Hematopoietic multipotent progenitor cell treated with erythropoietin and hydrocortisone succinate and interleukin-3 and kit ligand, for 15 days (in vitro differentiated cells): ENCODE measurements at places on chromosomes 1 and 21.

- DNase-seq: no peak
These were observed 111.0 kb downstream of the GDAP2 start for GRCh38 chr1:117818456-117818855.

DNA sequence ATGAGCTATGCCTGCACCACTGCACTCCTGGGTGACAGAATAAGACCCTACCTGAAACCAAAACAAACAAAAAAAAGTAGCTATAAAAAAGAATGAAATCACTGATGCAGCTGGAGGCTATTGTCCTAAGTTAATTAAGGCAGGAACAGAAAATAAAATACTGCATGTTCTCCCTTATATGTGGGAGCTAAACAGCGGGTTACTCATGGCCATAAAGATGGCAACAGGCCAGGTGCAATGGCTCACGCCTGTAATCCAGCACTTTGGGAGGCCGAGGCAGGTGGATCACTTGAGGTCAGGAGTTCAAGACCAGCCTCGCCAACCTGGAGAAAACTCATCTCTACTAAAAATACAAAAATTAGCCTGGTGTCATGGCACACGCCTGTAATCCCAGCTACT is 152.7 kb downstream of the PIK3R3 start:
- no peak for DNase-seq

GRCh38 chr1:70025052-70025451 is 180.3 kb downstream of the LRRC40 start:
- no peak for DNase-seq

DNA sequence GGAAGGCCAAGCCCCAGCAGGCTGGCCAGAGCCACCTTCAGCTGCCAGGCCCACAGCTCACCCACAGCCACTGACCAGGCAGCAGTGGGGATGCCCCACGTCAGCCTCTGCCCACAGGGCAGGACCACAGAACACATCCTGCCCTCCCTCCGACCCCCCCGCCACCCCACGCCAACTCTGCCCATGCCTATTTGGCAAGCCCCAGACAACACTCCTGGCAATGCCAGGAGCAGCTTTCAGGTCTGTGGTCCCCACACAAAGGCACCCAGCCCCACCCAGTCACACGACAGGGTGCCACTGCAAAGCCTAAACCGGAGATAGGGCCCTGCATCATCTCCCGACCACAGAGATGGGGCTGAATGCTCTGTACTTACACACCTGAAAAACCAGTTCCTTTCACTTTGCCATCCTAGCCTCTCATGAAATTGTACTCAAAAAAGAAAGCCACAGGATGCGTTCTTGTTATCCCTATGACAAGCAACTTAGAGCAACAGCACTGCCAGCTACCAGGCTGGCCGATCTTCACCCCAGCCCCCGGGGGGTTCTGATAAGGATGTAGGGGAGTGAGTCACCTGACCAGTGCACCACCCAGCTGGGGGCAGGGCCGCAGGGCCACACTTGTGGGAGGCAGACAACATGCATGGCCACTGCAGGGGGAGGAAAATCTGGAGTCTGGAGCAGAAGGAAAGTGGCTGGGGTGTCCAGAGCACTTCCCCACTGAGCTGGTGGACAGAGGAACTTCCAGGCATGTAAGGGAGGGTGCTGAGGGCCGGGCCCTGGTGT is 36.2 kb downstream of the UBE2G2 start:
- no peak for DNase-seq

- DNase-seq: no peak
These were observed 55.9 kb upstream of the PTGFRN start for GRCh38 chr1:116853680-116854402.

GRCh38 chr1:15384301-15384901 is 25.3 kb upstream of the EFHD2 start:
- DNase-seq: no peak

DNA sequence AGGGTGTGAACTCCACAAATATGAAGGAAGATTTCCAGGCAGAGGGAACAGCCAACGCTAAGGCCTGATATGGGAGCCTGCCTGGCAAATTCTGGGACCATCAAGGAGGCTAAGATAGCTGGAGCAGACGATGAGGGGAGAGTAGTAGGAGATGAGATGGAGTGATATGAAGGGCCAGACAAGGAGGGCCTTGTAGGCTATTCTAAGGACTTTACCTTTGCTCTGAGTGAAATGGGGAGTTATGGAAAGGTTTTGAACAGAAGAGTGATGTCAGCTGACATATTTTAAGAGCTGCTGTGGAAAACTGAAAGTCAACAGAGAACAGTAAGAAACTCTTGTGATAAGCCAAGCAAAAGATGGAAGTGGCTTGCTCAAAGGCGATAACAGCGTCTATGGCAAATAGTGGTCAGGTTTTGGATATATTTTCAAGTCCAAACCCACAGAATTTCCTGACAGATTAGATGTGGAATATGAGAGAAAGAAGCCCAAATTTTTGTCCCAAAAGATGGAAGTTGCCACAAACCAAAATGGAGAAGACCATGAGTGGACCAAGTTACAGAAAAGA is 2.1 kb upstream of the TP53BP2 start:
- no peak for DNase-seq

- DNase-seq: no peak
These were observed 22.7 kb upstream of the RGS8 start for GRCh38 chr1:182707122-182707521.

GRCh38 chr1:79819140-79819539 is 812.6 kb upstream of the ADGRL4 start:
- no peak for DNase-seq

DNA sequence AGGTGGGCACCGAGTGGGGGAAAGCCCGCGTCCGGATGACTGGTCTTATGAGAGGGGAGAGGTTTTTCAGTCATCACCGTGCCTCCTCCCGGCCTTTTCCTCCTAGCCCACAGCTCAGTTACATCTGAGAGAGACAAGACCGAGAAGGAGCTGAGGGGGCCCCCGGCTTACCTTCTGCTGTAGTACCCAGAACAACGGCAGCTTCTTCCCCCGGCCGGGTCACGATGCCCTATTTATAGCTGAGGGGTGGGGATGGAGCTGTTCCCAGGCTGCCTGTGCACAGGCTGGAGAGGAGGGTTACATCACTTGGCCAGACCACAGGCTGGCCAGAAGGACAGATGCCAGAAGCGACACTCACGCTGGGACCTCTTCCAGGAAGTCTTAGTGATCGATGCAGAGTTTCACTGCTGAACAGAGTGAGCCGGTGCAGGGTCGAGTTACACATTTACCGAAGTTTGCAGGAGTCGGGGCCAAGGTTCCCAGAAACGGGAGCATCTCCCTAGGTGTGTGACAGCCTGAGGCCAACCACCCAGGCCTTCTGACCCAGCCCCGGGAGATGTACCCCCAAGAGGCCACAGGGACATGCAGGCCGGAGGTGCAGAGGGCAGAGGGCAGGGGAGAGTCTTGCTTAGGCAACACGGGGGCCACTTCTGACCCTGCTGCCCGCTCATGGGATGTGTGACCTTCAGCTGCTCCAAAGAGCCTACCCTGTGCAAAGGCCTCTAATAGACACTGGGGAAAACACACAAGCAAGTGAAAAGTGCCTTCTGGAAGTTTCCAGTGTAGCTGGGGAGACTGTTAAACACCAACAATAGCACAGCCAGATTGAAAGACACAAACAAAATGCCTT is at the start of gene AGT:
AGT (minus strand) TSS at position 208 of the 850 bp plus-strand sequence. CDS start 3,299 bp downstream, outside the sequence.
- DNase-seq: no peak

DNA sequence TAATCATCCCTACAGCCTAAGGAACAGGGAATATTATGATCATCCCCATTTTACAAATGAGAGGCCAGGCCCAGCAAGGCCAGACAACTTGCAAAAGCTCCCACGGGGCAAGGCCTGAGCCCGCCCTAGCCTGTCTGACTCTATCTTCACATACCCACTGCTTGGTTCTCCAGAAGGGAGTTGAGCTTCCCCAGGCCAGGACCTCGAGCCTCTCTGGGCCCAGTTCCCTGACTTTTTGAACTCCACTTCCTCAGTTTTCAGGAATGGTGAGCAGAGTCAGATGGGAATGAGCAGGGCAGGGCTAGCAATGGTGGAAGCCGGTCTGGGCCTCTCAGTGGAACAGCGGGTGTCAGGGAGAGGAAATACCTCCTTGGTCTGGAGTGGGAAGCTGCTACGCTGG is 39.3 kb downstream of the CACNA1S start:
- no peak for DNase-seq

GRCh38 chr1:75100481-75101092 is 33.6 kb upstream of the LHX8 start:
- no peak for DNase-seq

GRCh38 chr1:220421508-220421907 is 106.4 kb upstream of the MARK1 start:
- DNase-seq: no peak
